ENCODE measurements at places on chromosomes 16 and 17.

DNA sequence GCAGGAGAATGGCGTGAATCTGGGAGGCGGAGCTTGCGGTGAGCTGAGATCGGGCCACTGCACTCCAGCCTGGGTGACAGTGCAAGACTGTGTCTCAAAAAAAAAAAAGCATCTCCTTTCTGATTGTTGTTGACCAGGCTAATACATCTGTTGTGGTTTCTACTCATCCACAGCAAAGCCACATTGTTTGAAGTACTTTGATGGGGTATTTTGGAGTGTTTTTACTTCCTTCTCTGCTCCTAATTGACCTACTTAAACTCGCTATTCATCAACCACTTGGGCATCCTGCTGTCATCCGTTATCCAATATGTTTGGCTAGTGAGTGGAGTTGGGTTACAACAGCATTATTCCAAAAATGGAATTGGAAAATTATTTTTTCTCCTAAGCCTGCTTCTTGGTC, 3.5 kb upstream of the CDC27 start:
- DNase-seq, result no peak

GRCh38 chr16:74455619-74456289, 34.5 kb upstream of the CLEC18B start:
- DNase-seq, result no peak

GRCh38 chr16:30996324-30996984, 11.4 kb downstream of the HSD3B7 start:
- no peak for DNase-seq

GRCh38 chr16:88504489-88505404, 51.7 kb downstream of the ZFPM1 start:
- no peak for DNase-seq

GRCh38 chr17:38711792-38712571, 6.9 kb downstream of the MLLT6 start:
- DNase-seq, result no peak

- peak; percentile 83 for DNase-seq
Measured at GRCh38 chr17:42387661-42388380, 421 bp downstream of the STAT3 start.

- no peak for DNase-seq
Measured at GRCh38 chr16:52492789-52493357, 54.1 kb downstream of the TOX3 start.

DNA sequence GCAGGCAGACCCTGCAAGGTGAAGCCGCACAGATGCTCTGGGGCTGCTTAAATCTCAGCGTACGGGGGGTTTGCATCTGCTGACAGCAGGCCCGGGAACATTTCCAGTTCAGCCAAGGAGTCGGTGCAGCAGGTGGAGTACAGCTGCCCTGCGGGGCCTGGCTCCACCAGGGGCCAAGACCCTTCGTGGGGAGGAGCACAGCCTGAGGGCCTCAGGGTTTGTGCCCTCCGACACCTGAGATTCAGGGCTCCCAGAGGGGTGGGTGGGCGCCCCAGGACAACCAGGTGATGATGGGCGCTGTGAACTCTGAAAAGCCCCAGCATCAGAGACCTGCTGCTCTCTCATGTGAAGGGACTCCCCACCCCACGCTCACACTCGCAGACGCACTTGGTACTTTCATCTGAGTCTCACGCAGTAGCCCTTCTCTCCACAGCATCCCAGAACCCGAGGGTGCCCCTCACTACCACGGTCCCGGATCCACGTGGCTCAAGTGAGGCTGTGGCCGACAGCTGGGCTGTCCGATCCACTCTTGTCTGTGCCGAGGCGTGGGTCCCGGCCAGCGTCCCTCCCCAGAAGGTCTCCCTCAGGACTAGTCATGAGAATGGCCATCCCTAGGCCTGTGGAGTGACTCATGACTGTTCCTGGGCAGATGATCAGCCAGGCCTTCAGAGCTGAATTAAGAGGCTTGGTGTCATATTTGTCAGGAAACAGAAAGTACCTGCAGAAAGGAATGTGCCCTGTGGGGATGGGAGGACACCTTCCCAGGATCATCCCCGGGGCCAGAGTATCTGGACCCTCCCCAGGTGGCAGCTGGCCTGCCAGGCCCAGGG, 29.6 kb downstream of the ACSF3 start:
- DNase-seq, result no peak

GRCh38 chr16:85680352-85680944, 8.3 kb downstream of the GINS2 start:
- no peak for DNase-seq

GRCh38 chr17:83036666-83037065, 42.7 kb upstream of the METRNL start:
- no peak for DNase-seq

DNA sequence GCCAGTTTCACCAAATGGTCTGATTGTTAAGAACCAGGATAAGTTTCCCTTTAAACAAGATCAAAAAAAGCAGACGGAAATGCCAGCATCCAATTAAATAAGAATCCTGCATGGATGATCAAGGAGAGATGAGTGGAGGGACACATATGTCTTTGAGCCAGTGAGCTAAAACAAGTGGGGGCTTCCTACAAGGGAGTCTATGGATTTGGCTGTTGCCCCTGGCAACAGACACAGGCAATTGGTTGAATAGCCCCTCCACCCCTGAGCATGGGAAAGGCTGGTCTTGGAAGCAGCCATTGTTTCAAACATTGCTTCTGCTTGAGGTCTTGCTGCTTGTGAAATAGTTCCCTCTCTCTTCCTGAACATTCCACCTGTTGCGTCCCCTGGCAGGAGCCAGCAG, 374.7 kb upstream of the ERCC4 start:
- peak; percentile 40 for DNase-seq

DNA sequence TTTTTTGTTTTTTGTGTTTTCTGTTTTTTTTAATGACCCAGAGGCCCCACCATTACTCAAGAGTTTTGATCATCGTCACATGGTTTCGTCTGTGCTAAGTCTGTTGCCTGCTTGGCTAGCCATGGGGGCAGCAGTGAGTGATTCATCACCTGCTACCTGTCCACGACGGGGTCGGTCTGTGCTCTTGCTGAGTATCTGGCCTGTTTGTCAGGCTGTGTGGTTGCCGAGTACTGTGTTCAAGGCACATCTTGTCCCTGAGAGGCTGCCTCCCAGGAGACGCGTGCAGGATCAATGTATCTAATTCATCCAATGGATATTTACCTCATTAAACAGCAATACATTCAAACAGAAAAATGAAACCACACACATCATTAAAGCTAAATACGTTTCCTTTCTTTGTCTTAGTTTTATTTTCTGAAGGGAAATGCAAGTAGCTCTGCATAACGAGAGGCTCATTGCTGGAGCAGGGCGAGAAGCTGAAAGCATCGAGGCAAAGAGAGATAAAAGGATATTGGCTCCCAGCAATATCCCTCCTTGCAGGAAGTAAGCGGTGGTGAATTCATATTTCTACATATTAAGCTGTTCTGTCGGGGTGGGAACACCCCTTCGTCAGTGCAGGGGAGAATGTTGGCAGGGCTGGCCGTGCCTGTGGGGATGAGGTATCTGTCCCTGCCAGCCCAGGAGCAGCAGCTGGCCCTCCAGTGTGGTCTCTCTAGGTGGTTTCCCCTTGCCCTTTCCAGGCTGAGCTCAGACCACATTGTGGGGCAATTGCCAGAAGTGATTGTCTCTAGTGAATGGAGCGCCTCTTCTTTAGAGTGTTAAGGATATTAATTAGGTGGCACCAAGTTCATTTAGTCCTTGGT, 166.2 kb upstream of the ASIC2 start:
- DNase-seq, result peak; percentile 50

- DNase-seq, result no peak
Measured at GRCh38 chr16:56616608-56617211, 8.3 kb downstream of the MT2A start.

- DNase-seq, result peak; percentile 65
Measured at GRCh38 chr16:17470908-17471718, at the start of gene XYLT1. Gene XYLT1 (minus strand): TSS chr16:17470960. CDS start chr16:17470796, 164 bp downstream.

DNA sequence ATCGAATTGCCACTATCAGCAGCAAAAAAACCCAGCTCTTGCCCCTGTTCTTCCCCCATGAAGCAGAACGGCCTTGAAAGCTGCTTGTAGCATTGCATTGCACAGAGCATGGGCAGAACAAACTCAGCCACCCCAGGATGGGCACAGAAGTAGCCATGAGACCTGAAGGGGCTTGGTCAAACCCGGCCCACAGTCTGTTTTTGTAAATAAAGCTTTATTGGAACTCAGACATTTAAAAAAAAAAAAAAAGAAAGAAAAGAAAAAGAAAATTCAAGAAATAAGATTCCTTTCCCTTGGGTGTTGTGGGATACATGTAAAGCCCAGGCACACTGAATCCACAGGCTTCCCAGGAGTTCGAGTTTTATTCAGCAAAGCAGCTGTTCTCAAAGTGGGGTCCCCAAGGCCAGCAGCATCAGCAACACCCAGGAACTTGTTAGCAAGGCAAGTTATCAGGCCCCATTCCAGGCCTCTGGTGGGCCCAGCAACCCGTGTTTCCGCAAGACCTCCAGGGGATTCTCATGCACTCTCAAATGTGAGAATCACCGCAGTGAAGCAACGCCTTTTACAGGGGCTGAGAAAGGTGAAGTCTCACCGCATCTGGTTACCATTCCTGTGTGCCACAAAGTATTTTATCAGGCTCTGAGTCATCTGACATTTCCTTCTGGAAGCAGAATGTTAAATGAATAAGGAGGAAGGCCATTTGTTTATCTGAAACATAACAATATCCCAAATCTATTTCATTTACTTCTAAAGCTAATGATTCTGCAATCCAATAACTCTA, 108.2 kb downstream of the SLC39A11 start:
- DNase-seq, result peak; percentile 80

- DNase-seq, result no peak
Measured at GRCh38 chr16:8108991-8109509, 481.3 kb downstream of the TMEM114 start.

DNA sequence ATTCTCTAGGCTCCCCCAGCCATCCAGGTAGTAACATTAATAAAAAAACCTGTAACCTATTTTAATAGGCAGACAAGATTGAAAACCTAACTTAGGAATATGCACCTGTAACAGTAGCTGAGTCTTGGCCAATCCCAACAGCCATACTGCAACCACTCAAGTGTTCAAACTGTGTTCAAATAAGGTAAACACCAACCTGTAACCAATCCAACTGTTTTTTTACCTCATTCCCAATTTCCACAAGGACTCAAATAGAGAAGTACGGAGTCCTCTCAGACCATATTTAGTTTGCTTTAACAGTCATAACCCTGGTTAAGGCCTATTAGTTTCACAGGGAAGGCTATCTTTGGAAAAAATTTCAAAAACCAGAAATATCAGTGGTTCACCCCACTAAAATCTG, 40.4 kb upstream of the NOS2 start:
- DNase-seq, result no peak

DNA sequence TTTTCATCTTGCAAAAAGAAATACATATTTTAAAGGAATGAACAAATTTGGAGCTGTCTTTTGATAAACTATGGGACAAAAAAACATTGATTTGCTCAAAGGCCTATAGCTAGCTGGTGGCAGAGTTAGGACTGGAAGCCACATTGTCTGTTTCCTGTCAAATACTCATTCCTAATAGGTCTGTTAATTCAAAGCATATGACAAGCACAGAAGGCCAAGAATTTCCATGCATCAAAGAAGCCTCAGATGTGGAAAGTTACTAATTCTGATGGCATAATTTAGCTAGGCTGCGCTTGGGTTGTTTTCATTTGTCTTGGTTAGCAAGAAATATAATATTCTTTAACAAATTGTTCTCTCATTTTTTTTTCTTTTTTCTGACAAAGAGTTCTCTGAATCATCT, 98.0 kb downstream of the CDK5R1 start:
- no peak for DNase-seq

Measured in mesendoderm (in vitro differentiated cells).